ENCODE measurements at places on chromosomes 5 and 9.
A peak's percentile ranks its signal among the peaks of the same experiment; 100 is the strongest.

DNA sequence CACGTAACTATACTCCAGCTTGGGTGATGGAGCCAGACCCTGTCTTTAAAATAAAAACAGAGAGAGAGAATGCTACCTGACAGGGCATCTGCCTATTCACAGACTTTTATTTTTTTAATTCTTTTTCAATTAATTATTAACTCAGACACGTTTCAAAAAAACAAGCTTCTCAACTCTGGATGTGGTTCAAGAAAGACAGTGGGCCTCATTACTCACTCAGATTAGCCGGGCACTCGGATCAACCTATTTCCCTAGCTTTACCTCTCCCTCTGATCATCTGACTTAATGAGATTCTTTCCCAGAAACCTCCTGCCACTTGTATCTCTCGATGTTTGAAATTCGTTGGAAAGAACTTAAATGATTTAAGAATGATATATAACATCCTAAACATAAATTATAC is 134.1 kb downstream of the TRPM6 start:
- no peak for DNase-seq

GRCh38 chr5:17730421-17730820 is 96.2 kb downstream of the TAF11L14 start:
- DNase-seq, result no peak

DNA sequence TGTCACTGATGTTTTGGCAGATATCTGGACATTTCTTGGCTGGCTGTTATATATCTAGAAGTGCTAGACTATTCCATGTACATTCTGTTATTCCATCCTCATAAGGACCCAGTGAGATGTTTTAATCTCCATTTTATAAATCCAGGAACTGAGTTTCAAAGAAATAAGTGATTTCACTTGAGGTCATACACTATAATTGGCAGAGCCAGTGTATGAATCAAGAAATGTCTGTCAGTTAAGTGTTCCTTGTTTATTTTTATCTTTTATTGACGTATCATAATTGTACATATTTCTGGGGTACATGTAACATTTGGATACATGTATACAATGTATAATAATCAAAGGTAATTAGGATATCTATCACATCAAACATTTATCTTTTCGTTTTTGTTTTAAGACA is 338.3 kb upstream of the KLF4 start:
- no peak for DNase-seq

DNA sequence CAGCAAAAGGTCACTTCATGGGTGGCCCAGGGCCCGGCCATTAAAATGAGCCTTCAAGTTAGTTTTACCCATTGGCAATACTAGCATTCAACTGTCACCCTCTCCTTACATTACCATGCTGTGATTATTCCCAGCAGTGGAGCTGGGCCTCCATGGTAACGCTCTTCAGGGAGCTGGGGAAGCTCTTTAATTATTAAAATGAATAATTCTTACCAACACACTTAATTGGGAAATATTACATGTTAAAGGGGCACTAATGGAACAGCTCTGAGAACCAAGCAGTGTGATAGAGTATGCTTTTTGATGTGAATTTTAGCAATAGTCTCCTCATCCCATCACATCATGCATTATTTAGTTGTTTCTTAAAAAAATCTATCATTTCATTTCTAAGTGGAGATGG is 187.2 kb downstream of the CEMIP2 start:
- DNase-seq, result no peak

GRCh38 chr9:135126451-135127187 is 39.2 kb downstream of the OLFM1 start:
- DNase-seq, result no peak

DNA sequence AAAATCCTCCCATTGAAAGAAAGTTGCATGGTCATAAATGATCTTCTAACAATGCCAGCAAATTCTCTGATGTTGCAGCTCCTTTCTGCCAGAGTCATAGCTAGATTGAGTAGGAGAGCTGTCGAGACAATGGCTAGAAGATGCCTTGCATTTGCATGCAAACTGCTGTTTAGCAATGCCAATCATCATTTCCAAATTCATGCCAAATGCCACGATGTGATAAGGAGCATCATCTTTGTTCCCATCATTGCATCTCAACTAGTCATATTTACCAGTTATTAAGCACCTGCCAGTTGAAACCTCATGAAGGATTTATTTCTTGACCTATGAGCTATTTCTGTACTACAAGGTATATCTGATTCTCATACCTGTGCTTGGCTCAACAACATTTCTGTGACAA is 246.4 kb upstream of the PIK3R1 start:
- DNase-seq, result no peak

- no peak for DNase-seq
These were observed 88.9 kb downstream of the GABBR2 start for GRCh38 chr9:98619788-98620187.

DNA sequence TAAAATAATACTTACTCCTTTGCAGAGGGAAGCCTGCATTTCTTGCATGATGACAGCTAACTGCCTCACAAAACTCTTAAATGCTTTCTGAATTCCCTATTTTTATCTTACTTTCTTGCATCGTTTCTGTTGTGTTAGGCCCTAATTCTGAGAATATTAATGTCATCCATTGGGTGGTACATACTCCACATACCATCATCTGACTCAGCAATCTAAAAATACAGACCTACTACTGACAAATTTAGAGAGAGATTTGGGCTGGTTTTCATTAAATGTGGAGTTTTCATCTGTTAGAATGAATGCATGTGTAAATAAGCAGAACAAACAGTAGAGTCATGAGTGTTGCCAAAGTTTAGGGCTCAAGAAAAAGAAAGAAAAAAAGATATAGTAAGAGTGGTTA is 26.5 kb upstream of the KCNN2 start:
- DNase-seq, result no peak

DNA sequence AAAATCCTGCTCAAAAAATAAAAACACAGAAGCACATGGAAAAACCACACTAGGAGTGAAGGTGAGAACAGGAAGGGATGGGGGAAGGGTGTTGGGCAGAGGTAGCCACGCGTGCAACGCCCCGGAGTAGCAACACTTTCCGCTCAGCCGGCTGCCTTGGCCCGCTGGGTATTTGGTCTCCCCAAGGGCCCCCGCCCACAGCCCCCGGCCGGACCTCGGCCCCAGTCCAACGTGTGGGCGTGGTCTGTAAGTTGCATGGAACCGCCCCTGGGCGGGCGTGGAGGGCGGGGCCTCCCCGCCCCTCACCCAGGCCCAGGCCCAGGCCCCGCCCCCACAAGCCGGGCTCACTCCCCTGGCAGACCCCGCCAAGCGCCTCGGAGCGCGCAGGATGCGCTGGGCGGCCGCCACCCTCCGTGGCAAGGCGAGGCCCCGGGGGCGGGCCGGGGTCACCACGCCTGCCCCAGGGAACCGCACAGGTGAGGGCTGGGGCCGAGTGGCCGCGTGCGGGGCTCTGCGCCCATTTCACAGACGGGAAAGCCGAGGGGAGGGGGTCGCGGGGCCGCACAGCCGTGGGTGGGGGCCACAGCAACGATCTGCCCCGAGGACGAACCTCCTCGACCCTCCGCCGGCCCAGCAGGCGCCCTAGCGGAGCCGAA is at the start of gene SUSD3:
Gene SUSD3, plus strand, starts transcription at position 347 of the 656 bp plus-strand sequence. Its CDS starts 42 bp downstream, at position 389.
- peak; percentile 25 for DNase-seq

GRCh38 chr5:78766412-78766762 is 117.8 kb upstream of the LHFPL2 start:
- no peak for DNase-seq

DNA sequence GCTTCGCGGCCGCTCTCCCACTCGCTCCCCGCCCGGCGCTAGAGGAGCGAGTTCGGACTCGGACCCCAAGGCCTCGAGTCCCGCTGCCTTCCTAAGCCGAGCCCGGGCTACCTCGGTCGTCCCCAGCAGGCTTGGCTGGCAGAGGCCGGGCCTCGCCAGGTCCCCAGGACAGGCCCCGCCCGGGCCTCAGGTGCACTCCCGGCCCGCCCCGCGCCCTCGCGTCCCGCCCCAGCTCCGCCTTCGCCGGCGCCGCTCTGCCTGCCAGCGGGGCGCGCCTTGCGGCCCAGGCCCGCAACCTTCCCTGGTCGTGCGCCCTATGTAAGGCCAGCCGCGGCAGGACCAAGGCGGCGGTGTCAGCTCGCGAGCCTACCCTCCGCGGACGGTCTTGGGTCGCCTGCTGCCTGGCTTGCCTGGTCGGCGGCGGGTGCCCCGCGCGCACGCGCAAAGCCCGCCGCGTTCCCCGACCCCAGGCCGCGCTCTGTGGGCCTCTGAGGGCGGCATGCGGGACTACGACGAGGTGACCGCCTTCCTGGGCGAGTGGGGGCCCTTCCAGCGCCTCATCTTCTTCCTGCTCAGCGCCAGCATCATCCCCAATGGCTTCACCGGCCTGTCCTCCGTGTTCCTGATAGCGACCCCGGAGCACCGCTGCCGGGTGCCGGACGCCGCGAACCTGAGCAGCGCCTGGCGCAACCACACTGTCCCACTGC is at the start of gene SLC22A5:
Gene SLC22A5, plus strand, starts transcription at position 237 of the 707 bp plus-strand sequence. Its CDS starts 263 bp downstream, at position 500.
- DNase-seq, result no peak

GRCh38 chr9:132909311-132909710 is 30.6 kb downstream of the SPACA9 start:
- no peak for DNase-seq

DNA sequence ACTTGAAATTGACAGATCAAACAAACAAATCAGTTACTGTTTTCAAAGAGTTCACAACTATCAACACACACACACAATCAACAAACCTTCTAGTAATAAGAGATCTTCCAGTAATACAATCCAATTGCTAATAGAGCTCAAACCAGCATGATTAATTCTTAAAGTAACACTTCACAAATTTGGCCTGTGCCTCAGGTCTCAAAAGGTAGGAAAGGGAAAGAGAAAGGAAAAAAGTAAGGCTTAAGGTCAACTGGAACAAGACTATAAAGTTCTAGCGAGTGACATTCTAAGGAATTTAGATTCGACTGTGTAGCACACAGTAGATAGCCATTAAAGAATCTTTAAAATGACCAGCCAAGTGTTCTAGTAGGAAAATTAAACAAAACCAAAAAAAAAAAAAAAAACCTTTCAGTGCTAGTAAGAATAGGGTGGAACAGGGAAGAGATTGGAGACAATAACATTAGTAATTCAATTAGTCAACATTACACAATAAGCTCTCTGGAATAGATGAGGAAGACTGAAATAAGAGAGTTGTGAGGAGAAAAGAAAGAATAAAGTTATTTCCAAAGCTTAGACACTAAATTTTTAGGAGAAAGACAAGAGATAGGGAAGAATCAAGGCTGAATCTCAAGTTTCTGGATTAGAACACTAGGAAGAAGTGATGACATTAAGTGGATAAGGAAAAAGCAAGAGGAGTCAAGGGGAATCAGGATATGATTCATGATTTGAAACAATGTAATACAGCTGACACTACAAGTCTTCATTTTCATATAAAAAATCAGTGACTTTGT is 86.1 kb downstream of the FBXL17 start:
- no peak for DNase-seq

GRCh38 chr5:80704221-80704620 is 49.4 kb upstream of the DHFR start:
- DNase-seq, result no peak

DNA sequence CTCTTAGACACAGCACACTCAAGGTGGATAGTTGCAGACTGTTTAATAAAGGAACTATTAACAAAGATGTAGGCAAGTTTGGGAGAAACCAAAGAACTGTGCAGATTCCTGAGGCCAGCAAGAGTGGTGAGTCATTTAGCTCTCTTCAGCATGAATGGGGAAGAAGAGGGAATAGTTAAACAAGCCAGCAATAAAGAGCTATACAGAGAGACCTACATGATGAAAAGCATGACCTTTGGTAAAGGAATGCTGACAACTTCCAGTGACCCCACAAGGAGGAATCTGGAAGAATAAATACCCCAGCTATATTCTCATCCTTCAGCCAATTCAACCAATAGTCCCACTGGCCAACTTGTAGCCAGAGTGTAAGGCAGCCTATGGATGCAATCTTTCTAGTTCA is 706.0 kb upstream of the GRAMD2B start:
- no peak for DNase-seq

DNA sequence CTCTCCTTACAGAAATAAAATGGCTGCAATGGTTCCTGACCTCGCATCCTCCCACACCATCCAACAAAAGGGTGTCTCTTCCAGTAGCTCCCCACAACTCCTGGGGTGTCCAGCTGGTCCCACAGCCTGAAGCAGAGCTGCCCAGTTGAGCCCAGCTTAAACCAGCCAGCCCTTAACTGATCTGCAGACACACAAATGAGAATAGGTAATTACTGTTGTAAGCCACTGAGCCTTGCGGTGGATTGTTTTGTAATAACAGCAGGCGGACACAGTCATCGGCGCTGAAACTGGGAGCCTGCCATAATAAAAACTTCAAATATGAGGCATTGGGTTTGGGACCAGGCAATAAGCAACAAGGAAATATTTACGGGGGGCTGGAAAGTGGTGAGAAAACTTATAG is 10.4 kb upstream of the ZBTB43 start:
- DNase-seq, result no peak

- no peak for DNase-seq
These were observed 476.0 kb downstream of the CSNK1G3 start for GRCh38 chr5:123987956-123988355.

DNA sequence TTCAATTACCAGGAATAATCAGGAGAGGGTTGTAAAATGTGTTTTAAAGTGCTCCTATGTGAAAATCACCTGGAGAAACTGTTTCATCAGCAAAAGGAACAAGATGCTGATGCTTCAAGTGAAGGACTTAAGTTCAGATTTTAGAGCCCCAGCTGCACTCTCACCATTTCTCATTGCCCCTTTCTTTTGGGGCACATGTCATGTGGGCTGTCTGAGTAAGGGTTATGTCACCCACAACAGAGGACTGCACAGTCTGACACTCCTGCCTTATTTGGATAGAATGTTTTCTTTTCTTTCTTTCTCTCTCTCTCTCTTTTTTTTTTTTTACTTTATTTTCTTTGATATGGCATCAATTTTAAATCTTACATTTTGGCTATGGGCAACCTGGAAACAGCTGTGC is 204.1 kb upstream of the EFNA5 start:
- no peak for DNase-seq

DNA sequence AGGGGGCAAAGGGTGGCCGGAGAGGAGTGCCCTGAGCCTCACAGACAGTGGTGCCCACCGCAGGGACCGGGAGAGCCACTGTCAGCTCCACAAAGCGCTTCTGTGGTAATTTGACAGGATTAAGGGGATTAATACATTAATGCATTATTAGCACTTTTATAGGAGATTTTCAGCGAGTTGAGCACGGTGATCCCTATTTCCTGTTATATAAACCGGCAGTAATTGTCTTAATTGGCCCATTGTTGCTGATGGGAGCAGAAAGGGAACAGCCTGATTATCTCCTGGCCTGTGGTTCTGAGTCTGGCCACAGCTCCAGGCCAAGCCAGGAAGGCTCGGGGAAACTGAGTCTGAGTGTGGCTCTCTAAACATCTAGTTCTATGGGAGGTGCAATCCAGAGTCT is 423.6 kb downstream of the CDK5RAP2 start:
- DNase-seq, result no peak

DNA sequence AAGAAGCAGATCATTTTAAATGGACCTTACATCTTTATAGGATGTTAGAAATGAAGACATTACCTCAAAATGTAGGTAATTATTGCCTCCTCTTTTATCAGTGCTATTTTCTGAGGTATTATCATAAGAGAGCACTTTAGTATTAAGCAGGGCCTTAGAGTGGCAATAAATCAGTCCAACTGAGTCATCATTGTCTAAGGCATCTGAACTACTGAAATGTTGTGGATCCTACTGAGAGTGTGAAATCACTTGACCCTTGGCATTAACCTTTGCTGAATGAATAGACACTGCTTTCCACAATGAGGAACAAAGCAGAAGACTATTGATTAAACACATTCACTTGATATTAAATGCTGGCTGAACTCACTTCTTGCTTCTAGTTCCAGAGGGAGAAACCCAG is 224.6 kb upstream of the ARRDC3 start:
- DNase-seq, result no peak

All from stimulated activated CD8-positive, alpha-beta memory T cell treated with anti-CD3 and anti-CD28 coated beads, Interleukin-4, amount 100 ng/mL, for 1 hour (primary cell).